Activated effector memory CD4-positive, alpha-beta T cell treated with anti-CD3 and anti-CD28 coated beads, Interleukin-2, amount 50 U/mL, for 16 hours (primary cell): ENCODE measurements at places on chromosomes 3 and 15.
A peak's percentile ranks its signal among the peaks of the same experiment; 100 is the strongest.

DNA sequence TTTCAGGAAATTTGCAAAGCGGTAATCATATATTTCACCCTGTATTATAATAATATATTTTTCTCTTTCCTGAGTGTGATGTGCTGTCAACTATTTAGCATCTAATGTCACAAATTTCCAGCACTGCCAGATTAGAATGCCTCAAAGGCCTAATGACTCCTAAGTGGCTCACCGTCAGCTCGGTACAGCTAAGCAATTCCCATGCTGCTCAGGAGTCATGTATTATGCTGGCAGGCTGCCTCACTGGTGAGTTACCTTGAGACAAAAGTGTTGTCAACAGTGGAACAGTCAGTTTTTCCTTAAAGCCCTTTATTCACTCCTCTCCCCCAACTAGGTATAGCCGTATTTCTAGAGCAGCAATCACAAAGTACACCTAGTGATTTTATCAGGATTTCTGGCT is 83.6 kb downstream of the NSUN3 start:
- DNase-seq: no peak

DNA sequence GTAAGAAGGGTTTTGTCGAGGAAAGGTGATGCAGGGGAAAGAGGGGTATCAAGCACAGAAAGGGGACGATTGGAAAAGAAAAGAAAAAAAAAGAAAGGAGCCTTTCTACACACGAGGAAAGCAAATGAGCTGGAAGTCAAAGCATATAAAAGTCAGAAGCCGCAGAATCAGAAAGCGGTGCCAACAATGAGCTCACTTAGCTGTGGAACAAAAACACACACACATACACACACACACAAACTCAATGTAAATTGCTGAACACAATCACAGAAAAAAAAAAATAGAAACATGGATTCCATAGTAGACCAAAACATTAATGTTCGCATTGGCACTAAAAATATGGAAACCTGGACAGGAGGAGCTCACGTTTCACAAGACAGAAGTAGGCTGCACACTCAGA is 63.4 kb upstream of the FEZF2 start:
- DNase-seq: no peak

- no peak for DNase-seq
Measured at GRCh38 chr3:176855901-176856486, 341.3 kb downstream of the TBL1XR1 start.

DNA sequence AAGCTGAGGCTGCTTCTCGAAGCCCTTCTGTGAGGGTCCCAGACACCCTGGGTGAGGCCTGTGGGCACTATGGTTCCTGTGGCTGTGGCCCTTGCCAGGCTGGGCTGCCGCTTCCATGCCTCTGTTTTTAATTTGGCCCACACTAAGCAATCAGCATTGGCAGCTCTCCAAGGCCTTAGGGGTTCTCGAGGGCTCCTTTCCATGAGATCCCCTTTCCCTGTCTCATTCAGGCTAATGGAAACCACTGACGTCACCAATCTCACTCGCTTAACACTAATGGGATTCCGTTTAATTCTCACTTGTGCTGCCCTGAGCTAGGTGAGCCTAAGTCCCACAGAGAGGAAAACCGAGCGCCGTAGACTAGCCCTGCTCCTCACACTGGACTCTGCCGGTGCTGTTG is 60.2 kb upstream of the RAB6B start:
- no peak for DNase-seq

DNA sequence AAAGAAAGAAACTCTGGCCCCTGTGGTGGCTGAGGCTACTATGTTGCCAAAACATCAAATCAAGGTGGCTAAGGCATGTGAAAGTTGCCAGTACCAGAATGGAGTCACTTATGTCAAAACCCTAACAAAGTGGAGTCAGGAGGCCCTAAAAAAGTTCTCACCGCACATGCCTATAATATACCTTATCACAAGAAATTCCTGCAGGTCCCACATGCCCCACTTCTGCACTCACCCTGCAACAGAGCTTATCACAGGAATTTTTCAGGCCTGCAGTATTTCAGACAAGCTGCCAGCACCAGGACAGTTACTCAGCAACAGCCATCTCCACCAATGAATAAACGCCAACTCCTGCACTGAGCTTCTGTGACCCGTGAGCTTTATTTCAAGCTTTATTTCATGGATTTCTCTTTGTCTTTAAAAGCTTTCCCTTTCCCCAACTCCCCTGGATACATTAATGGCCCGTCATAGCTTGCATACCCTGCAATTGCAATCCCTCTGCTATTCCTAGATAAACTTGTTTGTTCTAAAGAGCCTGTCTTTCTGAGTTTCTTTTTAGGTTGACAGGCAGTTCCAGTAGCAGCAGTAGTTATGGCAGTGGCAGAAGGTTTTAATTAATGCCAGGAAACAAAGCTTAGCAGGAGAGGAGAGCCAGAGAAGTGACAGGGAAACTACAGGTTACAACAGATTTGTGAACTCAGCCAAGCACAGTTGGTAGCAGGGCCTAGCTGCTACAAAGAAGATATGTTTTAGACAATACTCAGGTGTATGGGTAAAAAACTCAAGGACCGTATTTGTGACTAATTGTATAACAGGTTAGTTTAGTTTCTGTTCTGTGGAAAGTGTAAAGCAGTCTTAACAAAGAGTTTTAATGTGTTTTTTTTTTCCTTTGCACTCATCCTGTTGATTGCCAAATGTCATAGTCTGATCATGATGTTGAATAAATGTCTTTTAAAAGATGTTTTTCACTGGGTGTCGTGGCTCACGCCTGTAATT is 15.9 kb upstream of the TMEM42 start:
- no peak for DNase-seq

GRCh38 chr3:46943237-46944187 is 33.0 kb downstream of the CCDC12 start:
- DNase-seq: no peak

- DNase-seq: no peak
Measured at GRCh38 chr3:98584547-98584946, 8.9 kb downstream of the CPOX start.

DNA sequence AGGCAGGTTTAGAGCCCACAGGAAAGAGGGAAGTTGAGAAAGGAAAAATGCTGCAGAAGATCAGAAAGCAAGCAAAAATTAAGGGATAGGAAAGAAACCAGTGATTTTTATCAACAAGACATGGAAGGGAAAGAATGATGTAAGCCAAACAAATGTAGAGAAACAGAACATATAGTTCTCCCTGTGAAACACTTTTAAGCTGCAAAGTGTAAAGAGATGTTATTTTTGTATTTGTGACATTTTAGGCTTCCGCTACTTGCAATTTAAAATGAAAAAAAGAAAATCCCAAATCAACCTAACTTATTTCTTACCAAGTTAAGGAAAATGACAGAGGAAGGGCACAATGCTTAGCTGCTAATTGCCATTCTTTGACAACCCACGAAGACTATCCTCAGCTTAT is 111.6 kb downstream of the PDCD6IP start:
- DNase-seq: no peak

- no peak for DNase-seq
Measured at GRCh38 chr3:108322352-108322751, 26.0 kb downstream of the HHLA2 start.

DNA sequence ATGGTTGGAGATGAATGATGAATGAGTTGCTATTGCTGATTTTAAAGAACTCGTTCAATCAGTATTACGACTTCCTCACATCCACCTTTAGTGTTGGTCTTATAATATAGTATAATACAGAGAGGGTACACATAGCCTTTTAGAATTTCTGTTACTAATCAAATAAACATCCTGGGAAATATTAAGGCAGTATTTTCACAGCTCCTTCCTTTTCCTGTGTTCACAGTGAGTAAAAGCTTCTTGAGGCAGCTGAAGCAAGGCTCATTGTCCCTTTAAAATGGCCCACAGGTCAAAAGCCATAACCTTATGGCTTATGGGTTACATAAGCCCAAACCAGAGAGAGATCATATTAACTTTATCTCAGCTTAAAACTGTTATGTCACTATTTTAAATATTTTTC is 1.3 kb upstream of the BTLA start:
- DNase-seq: no peak

- DNase-seq: no peak
Measured at GRCh38 chr3:98812851-98813374, 49.8 kb downstream of the ST3GAL6 start.

- no peak for DNase-seq
Measured at GRCh38 chr15:55654561-55655031, 66.5 kb upstream of the PYGO1 start.

DNA sequence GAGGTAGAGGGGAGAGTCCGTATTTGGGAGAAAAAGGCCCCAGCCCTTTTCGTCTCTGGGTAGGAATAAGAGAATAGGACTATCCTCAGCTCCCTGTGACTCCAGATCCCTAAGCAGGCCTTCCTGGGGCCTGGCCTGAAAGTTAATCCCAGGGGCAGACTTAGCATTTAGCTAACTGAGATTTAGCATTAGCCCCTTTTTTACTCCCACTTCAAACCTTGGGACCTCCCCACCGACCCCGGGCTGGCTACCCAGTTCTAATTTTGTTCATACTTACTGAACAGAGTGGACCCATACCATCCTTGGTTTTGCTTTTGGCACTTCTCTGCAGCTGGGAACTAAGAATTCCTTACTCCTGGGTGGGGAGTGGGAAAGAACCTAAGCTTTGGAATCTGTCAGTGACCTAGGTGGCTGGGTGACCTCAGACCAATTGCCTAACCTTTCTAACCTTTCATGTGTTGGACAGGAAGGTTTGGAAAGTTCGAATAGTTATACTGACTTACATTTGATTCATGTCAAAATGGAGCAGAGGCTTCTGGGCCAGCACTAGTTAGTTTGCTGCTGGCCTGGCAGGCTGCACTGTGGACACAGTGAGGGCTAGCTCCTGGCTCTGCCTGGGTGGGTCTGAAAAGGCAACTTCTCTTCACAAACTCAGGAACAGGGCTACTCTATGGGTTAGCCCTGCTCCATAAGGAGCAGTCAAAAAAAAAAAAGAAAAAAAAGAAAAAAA is 11.6 kb downstream of the TTC21A start:
- no peak for DNase-seq

GRCh38 chr3:23650371-23651140 is 155.2 kb upstream of the UBE2E1 start:
- DNase-seq: no peak

DNA sequence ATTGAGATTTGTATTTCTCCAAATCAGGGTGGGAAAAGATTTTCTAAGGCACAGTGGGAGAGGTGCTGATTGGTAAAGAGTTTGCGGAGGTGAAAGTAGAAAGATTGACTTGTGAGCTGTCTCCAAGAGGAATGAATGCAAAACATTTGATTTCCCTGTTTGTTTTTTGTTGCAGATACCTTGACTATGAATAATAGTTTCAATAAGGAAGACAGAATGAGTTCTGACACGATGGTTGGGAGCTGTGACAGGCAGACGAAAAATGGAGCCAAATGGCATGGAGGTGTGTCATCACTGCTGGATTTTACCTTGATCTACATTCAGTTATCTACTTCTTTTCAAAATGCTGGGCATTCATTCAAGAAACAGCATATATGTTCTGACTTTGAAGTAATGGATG is 145.1 kb downstream of the NFKBIZ start:
- no peak for DNase-seq

DNA sequence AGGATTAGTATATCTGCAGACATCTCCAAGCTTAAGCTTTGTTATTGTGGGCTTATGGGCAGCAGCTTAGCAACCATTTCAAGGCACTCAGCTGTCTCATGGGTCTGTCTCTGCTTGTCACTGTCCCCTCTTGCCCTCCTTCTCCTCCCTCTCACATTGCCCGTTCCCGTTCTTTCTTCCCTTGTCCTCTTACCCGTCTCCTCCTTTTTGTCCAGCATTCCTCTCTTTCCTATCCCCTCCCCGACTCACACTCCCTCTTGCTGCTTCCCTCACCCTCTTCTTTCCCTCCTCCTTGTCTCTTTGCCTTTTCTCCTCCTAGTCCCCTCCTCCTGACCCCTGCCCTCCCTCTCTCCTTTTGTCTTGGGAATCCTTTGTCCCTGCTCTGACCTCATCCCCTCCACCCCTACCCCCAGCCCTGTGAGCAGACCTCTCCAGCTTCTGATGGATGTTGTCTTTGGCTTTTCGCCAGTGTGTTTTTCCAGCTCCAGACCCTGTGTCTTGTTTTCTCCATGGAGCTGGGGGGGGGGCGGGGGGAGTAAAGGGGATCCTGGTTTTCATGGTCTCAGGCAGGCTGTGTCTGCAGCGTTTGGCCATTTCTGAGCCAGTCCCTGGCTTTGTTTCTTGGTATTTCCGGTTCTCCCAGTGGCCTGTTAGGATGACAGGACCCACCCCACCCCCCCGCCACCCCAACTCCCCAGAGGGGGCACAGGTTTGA is 47.9 kb upstream of the TRAK1 start:
- DNase-seq: no peak

- no peak for DNase-seq
Measured at GRCh38 chr3:196340466-196340865, 2.3 kb upstream of the TM4SF19 start.

DNA sequence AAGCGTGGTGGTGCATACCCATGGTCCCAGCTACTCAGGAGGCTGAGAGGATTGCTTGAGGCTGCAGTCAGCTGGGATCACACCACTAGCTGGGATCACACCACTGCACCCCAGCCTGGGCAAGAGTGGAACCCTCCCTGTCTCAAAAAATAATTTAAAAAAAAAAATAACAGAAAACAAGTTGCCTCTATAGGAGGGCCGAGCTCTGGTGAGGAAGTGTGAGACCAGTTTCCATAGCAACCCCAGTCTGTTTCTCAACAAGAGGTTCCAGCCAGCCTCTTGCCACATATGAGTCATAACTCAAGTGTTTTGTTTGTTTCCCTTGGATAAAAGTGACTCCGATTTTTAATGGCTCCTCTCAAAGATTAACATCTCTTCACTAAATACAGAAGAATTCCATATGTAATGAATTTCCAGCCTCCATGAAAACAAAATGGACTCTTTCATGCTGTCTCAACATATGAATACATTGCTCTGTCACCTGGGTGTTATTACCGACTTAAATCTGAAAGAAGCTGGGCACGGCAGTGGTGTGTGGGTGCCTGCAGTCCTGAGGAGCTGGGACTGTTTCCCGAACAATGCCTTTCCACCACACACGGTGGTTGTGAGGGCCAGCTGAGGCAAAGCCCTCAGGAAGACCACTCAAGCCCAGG is 19.7 kb downstream of the TMEM43 start:
- DNase-seq: peak; percentile 83

DNA sequence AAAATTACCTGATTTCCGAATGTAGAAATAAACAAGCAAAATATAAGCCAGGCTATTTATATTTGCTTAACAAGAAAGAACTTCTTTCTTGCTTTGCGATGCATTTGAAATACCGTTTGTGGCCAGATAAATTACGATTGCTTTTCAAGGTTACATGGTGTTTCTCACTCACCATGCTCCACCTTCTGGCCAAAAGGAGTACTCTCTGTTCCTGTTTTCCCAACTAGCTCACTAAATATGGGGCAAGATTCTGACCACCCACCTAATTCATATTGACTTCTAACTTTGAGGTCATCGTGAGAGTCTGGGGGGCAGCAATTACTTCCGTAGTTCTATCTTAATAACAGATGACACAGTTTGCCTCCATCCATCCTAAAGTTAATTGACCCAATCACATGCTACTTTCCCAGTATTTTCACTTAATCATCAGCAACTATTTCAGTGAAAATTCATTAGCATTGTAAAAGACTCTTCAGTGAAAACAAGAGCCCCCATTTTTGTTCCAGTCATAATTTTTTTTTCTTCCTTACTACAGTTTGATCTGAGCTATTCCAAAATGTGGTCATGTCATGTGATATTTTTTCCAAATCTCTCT is 25.9 kb downstream of the ACP3 start:
- no peak for DNase-seq
